ENCODE measurements at places on chromosomes 2 and 18.

DNA sequence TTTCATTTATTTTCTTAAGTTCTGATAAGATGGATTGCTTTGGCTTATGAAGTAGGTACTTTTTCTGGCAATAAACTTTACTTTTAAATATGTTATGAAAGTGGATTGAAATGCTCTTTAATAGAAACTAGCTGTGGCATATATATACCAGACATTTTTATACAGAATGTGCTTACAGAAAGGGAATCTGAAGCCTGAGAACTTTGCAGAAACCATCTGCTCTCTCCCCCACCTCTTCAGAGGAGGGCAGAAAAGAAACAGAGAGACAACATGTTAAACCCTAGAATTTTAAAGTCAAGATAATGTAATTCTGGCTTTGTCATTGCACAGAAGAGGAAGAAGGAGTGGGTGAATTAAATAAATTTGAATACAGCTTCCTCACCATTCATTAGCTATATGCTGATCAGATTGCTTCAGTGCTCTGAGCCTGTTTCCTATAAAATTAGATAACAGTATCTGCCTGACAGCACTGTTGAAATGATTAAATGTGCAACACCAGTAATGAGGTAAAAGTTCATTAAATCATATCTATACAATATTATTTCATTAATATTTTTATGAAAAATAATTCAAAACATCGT is 247.3 kb downstream of the CNTNAP5 start:
- no peak for DNase-seq

DNA sequence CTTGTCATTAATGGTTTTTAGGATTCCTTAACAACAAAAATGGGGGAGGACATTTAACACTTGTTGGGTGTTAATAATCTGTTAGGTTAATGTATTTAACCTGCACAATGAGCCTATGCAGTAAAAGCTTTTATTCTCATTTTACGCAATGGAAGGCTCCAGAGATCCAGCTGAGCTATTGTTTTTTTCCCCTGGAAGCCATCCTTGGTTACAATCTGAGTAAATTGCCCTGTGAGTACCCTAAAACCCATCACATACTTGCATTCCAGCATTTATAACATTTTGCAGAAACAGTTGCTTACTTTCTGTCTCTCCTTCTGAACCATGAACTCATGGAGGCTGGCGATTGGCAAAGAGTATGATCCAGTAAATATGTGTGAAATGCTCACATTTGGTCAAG is 30.2 kb upstream of the DOCK10 start:
- DNase-seq: no peak

DNA sequence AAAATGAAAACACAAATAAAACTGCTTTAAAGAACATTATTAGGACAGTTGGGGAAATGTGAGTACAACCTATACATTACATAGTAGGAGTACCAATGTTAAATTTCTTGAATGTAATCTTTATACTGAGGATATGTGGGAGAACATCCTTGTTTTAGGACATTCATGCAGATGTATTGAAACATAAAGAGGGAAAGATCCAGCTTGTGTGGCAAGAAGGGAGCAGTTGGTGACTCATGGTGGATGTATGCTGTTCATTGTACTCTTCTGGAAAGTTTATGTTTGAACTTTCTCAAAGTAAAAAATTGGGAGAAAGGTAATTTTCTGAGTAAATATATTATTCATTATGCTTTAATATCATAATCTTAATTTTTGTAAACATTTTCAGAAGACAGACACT is 132.1 kb upstream of the DLGAP1 start:
- no peak for DNase-seq

DNA sequence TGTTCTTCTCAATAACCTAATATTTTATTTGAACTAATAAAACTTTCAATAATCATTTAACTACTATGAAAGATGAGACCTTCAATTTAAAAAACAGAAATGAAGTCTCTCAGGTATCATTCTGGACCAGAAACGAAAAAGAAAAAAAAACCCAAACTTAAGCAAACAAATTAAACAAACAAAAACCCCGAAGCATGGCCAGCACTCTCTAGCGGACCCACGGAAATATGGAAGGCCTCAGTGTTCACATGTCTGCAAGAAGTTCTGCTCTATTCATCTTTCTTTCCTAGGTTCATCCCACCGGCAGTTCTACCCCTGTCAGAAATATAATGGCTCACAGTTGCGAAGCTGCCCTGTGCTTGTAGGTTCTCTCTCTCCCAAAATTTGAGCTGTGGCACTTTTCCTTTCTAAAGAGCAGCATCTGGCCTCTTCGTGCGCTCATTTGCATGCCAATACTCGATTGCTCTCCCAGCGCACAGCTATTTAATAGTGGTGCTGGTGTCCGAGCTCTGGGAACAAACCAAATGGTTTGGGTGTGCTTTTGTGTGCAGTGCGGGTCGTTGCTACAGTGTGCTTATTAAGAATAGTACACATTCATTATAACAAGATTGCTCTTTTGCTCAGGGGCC is 129.0 kb upstream of the ZEB2 start:
- DNase-seq: no peak

DNA sequence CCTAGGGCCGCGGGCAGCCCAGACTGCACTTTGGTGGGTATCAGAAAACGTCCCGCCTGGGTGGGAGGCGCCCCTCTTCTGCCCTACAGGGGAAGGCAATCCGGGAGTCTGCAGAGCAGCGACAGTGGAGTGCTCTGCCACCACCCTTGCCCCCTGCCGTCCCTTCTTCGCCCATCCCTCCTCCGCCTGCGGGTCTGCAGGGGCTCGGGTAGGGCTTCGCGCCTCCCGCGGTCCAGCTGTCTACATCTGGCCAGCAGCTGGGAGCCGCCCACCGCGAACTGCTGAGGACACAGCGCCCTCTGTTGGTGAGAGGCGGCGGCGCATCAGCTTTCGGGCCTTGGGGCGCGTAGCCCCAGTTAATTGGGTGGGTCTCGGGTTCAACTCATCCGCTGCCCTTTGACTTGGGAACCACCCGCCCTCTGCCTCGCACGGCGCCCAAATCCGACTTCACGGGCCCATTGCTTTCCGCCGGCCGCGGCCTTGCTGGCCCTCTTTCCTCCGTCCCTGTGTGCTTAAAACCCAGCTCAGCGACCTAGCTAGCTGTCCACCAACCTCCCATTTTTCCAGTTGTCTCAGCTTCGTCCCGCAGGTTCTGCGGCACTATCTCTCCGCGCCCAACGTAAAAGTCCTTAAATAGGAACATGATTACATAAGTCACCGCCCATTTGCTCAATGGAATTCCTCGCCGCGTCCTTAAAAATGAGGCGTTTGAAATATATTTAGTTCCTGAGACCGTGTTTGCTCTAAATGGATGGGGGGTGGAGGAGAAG is 17.6 kb downstream of the WNT10A start:
- peak; percentile 46 for DNase-seq

- DNase-seq: no peak
Observed at GRCh38 chr18:10086458-10087210, 172.8 kb downstream of the VAPA start.

DNA sequence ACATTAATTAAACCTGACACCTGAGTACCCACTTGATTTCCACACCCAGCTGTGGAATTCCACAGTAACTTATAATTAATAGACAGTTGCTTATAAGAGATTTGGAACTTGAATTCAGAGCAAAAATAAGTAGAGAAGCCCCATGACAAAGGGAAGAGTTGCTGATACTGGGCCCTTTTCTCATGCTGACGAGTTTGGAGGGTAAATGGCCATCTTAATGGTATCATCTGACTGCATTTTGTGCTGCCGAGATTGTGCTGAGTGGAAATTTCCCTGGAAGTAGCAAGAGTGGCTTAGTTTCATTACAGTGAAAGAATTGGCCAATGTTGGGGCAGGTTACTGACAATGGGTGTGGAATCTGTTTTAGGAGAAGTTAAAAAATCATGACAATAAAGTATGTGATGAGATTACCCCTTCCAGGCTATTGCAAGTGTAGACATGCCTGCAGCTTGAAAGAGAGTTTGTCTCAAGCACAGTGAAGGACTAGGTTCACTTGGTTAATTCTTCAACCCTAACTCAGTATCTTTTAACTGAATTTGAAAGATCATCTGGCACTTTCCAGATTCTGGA is 49.9 kb downstream of the VSNL1 start:
- DNase-seq: no peak

DNA sequence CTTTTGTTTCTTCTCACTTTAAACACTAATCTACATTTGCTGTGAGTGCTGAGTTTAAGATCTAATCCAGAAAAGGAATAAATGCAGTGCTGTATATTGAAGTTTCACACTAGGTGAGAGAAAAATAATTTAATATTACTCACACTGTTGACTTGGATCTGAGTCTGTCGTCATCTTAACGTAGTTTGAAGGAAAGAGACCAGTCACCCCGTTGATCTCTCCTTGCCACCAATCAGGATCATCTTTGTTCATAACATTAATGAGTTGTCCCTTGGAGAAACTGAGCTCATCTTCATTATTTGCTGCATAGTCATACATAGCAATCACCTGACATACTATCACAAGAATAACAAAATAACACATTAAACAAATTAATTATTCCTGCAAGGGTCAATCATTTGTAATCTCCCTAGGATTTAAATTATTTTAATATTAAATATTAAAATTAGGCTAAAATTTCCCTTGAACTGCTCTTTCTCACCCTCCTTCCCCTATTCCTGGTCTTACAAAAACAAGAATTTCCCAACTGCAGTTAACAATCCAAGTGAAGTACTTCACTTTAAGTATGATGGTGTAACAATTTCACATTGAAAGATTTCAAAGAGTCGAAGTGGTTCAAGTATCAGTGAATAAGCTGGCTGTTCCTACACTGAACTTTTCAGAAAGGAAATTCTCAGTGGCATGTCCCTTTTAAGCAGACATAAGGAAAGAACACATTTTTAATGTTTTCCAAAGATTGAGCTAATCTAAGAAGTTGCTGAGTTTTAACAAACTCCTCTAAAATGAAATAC is 71.3 kb downstream of the FAM228A start:
- DNase-seq: no peak

DNA sequence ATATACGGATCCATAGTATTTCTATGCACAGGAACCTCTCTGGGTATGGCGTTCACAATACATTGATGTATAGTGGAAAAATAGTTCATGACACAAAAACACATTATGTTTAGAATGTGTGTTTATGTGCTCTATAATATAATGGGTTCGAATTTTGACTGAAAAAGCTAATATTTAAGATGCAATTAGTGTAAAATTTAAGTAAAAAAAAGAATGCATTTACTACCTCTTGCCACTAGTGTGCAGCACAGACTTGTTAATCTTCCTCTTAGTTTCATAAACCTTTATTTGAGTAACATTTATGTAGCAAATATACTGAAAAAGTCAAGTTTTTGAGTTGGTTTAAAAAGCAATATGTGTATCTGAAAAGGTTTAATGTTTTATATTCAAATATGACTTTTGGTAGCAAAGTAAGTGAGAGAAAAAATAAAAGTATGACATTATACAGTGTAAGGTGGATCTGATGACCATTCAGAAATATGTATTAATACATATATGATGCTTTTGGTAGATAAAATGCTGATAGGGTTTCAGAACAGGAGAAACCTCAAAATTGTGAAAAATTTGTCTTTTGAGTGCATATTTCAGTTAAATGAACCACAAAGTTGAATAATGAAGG is 49.4 kb downstream of the CCDC102B start:
- no peak for DNase-seq

DNA sequence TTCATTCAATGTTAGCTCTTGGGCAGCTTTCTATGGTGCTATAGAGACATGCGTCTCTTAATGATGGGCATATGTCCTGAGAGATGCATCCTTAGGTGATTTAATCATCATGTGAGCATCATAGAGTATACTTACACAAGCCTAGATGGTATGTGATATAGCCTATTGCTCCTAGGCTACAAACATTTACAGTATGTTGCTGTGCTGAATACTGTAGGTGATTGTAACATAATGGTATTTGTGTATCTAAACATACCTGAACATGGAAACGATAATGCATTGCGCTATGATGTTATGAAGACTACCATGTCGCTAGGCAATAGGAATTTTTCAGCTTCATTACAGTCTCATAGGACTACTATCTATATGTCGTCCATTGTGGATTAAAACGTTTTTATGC is 89.4 kb downstream of the ARHGAP15 start:
- DNase-seq: no peak

- no peak for DNase-seq
Observed at GRCh38 chr2:217065012-217065290, 205.1 kb upstream of the TNP1 start.

- no peak for DNase-seq
Observed at GRCh38 chr2:36672199-36672598, 24.3 kb upstream of the VIT start.

GRCh38 chr18:79962835-79963657 is 1.4 kb upstream of the HSBP1L1 start:
- peak; percentile 45 for DNase-seq

- no peak for DNase-seq
Observed at GRCh38 chr2:38301340-38301968, 75.6 kb downstream of the ATL2 start.

GRCh38 chr18:35075132-35075531 is 33.9 kb downstream of the MAPRE2 start:
- DNase-seq: no peak

DNA sequence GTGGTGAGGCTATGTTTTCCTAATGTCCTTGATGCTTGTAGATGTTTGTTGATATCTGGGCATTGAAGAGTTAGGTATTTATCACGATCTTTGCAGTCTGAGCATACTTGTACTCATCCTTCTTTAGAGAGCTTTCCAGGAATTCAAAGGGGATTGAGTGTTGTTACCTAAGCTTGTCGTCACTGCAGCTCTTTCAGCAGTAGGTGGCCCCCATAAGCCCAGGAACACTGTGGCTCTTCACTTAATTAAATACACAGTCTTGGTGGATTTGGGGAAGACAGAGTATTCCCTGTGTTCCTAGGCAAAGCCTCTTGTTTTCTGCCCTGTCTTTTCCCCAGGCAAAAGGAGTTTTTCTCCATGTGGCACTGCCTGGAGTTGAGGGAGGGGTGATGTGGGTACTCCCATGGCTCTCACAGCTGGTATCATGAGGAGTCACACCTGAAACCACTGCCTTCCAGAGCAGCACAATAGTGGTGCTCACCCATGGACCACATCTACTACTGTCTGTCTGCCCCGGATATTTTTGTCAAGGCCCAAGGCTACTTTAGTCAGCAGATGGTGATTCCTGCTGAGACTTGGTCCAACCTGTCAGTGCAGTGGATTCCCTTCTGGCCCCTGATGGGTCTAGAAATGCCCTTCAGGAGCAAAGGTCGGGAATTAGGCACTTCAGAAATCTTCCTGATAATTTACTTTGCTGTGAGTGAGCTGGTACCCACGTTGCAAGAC is 95.7 kb downstream of the GALNT13 start:
- no peak for DNase-seq

- no peak for DNase-seq
Observed at GRCh38 chr2:72097276-72097675, 50.4 kb downstream of the CYP26B1 start.

DNA sequence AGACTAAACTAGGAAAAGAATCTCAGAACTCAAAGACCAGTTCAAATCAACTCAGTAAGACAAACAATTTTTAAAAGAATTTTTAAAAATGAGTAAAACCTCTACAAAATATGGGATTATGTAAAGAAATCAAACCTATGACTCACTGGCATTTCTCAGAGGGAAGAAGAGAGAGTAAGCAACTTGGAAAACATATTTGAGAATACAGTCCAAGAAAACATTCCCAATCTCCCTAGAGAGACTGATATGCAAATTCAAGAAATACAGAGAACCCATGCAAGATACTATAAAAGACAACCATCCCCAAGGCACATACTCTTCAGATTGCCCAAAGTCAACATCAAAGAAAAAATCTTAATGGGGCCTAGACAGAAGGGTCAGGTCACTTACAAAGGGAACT is 162.7 kb downstream of the WDPCP start:
- DNase-seq: no peak

- DNase-seq: no peak
Observed at GRCh38 chr18:3211236-3211992, 8.4 kb downstream of the MYOM1 start.
